ENCODE measurements at places on chromosomes 2 and 18.

DNA sequence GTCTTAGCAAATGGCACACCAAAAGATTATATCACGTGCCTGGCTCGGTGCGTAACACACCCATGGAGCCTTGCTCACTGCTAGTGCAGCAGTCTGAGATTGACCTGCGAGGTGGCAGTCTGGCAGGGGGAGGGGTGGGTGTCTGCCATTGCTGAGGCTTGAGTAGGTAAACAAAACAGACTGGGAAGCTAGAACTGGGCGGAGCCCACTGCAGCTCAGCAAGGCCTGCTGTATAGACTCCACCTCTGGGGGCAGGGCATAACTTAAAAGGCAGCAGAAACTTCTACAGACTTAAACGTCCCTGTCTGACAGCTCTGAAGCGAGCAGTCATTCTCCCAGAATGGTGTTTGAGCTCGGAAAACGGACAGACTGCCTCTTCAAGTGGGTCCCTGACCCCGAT, 55.9 kb upstream of the FSHR start:
- no peak for DNase-seq

- DNase-seq = no peak
Measured at GRCh38 chr2:111236025-111236424, 115.3 kb downstream of the BCL2L11 start.

GRCh38 chr2:48131539-48132270, 225.4 kb upstream of the FBXO11 start:
- peak; percentile 81 for DNase-seq

DNA sequence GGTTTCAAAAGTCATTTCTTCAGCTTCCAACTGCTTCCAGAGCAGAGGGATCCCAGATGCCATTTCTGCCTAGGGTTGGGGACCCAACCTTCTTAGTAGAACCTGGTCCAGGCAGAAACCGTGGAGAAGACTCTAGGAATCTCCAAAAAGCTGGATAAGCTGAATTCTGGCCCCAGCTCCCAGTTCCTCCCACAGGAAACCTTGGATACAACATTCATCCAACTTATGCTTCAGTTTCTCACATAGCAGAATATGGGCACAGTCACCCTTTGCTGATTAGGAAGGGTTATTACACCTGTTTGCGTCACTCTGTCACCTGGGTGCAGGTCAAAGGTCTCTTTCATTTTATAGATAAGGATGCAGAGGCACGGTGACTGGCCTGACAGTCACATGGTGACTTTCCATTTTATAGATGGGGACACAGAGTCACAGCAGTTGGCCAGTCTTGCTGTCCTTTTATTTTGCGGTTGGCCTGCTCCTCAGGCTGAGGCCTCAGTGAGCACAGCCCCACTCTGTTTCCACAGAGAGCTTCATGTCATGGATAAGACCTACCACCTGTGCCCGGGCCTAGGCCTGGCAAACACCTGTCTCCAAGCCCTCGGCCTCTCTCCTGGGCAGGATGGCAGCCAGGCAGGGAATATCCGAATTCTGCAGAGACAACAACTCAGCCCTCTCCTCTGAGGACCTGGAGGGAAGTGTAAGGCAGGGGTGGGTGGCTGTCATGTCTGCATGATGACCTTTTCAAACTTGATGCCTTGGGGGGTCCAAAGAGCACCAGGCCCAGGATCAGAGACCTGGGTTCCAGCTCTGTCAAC, 148.8 kb downstream of the SMAD7 start:
- no peak for DNase-seq

DNA sequence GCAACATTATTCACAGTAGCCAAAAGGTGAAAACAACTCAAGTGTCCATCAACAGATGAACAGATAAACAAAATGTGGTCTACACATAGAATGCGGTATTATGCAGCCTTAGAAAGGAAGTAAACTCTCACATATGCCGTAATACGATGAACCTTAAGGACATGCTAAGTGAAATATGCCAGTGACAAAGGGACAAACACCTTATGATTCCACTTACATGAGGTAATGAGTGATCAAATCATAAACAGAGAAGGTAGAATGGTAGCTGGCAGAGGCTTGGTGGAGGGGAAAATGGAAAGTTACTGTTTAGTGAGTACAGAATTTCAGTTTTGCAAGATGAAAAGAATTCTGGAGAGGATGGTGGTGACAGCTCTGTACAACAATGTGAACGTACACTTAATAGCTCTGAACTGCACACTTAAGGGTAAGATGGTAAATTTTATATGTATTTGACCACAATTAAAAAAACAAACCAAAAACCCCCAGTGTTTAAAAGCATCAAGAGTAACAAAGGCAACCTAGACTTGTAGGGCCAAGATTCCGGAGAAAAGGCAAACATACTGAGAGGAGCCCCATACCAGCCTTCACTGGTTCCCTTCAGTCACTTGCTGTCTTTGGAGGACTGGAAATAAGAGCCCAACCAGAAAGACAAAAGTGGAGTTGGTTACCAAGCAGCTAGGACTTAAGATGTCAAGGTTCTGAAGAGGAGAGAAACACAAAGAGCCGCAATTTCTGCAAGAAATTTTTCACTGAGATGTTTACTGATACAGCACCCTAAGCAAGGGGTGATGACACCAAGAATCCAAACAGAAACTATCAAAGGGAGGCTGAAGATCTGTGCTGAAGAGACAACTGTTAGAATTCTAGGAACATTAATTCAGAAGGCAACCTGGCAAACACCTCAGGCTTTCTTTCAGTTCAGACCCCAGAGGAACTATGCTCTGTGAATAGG, 61.3 kb downstream of the CUL3 start:
- DNase-seq = peak; percentile 24

- no peak for DNase-seq
Measured at GRCh38 chr18:9637036-9637767, 22.8 kb upstream of the PPP4R1 start.

GRCh38 chr18:63339920-63340484, 20.4 kb upstream of the BCL2 start:
- peak; percentile 40 for DNase-seq

GRCh38 chr2:233404222-233404621, 49.9 kb downstream of the DGKD start:
- peak; percentile 11 for DNase-seq

DNA sequence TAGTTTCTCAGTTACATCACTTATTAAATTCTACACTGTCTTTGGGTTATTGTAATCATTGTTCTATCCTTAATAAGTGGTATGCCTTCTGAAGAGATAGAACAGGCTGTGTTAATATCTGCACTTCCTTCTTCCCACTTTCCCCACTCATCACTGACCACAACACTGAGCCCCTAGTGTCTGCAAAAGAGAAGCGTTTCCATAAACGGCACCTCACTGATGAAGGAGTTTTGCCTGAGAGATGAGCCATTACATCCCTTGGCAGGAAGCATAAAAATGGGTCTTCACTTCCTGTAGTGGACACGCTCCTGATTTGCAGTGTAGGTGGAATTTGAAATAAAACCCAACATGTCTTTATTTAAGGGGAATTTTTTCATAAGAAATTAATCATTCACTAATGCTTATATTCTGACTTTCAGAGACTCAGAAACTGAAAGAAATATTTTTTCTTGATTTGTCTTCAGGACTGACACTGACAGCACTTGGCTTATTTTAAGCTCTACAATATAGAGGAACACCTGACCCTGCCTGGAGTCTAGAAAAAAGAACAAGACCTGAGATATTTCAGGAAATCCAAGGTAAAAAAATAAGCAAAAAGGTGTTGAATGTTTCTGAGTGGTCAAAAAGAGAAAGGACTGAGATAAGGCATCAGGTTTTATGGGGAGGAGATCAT, 275.3 kb downstream of the RAD51AP2 start:
- no peak for DNase-seq

GRCh38 chr2:19228715-19229114, 129.7 kb downstream of the OSR1 start:
- DNase-seq = no peak

DNA sequence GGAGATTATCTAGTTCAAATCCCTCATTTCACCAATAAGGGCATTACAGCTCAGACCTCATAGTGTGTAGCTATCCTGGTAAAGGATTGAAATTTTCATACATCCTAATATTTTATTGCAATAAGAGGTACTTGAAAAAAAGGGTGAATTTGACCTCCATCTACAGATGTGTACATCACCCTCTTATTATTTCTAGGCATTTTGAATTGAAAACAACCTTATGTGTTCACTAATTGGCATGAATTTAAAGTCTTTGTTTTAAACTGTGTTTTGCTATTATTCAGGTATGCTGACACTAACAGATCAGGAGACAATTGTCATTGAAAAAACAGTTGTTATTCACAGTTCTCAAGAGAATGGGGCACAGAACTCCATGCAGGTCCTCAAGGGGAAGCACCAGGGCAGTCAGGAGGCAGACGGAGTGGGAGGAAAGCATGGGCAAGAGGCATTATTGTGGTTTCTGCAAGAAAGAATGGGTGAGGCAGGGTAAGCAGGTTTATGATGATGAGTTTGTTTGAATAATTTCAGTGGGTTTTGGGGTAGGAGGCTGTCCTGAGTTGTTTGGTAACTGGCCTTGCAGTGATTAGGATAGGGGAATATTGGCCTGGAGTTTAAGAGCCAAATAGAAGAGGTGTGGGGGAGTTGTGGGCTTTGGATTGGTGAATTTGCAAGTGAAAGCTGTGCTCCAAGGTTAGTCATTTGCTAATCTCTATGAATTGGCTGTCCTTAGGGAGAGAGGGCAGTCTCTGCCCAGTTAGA, 194.6 kb downstream of the GPD2 start:
- DNase-seq = no peak

DNA sequence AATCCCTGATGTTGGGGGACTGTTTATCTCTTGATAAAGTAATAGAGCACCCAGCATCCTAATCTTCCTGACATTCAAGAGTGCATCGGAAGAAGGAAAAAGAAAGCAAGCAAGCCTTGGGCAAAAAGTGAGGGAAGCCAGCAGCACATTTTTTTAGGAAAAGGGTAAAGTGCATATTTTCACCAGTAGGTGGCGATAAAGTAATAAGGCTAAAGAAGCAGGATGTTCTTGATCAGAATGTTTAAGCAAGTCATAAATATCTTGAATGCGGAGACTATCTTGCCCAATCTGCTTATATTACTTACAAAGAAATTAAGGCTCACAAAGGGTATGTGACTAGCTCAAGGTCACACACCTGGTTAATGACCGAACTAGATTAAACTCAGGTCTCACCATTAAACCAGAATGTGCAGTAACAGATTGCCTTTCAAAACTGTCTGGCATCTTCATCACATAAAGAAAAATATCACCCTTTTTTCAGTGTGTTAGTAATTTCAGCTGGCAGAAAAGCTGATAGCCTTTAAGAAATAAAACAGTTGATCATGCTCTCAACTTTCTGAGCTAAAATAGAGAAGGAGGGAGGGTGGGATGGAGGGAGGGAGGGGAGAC, 83.8 kb downstream of the VIT start:
- peak; percentile 58 for DNase-seq

DNA sequence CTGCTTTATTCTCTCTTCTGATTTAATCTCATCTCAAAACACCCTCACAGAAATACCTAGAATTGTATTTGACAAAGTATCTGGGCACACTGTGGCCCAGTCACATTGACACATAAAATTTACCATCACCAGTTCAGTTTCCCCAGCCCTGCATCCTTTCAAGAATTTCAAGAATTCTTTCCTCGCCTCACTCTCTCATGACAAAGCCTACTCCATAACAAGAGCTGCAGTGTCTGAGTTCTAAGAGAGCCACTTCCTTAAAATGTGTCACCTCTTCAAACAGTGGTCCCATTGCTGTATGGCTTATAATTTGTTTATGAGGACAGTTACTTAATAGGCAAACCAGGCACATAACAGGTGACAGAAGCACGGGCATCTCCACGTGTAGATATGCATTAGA, 90.9 kb upstream of the STK39 start:
- no peak for DNase-seq

GRCh38 chr2:206939340-206939739, at the start of gene CPO:
CPO (plus strand) TSS chr2:206939518; CDS start chr2:206939600, 82 bp downstream.
- no peak for DNase-seq

DNA sequence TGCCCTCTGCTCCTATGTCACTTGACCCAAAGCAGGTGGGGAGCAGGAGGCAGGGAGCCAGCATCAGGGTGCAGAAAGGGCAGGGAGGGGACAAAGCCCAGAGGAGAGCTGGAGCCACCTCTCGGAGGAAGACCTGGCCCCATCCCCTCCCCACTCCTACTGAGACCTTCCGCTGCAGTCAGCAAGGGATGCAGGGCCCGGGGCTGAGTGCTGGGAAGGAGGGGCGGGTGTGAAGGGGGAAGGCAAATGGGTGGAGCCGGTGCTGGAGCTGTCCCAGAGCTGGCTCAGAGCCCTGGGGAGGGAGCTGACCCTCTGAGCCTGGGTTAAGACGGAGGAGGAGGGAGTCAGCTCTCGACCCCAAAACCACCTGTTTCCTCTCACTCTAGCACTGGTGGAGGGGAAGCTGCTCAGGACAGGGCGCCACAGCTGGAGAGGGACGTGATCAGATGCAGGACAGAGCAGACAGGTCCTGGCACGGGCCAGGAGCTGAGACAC, 33.8 kb downstream of the HS1BP3 start:
- no peak for DNase-seq

- DNase-seq = no peak
Measured at GRCh38 chr18:3103576-3103975, 90.6 kb upstream of the LPIN2 start.

DNA sequence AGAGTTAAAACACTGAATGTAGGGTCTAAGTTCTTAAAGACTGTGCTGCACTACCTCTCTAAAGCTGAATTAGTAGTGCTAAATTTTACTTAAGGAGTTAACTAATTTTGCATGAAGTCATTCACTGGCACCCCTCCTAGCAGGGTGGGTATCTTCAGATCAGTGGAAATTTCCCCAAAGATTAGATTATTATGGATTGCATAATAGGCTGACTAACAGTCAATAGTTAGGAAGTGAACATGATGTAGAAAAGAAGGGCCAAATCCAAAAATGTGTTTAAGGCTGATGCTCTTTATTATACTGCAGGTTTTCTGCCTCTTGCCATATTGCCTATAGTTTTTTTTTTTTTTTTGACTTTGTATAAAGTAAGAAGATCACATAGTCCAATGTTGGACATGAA, 5.2 kb downstream of the ZNF638 start:
- DNase-seq = peak; percentile 11

DNA sequence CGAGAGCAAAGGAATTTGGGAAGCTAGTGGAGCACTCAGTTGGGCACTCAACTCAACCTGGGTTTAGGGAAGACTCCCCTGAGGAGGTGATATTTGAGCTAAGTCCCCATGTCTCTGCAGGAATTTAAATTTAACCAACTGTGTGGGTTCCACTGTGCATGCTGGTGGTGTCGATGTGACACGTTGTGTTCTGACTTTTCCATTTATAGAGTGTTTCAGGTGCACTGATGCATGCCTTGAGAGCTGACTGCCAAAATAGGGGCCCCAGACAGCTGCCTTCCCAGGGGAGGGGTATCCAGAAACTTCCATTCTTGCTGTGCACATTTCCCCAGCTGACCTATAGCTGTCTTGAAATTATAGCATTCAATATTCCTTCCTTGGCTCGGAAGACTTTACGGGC, 63.7 kb upstream of the BCL2L11 start:
- DNase-seq = no peak

Measured in fibroblast of skin of right quadriceps (primary cell).